ENCODE measurements at places on chromosomes 2 and 18. TPM values are rescaled to one million over a fixed set of nuclear protein-coding genes. Genes with fewer than 3 reads are reported as not detected.

GRCh38 chr2:221434142-221434541 lies 138.0 kb downstream of the EPHA4 start:
- no peak for DNase-seq

NDUFS1 gene
- polyA plus RNA-seq, result 49.8 TPM

GRCh38 chr2:32756074-32756727 lies 128.4 kb downstream of the TTC27 start:
- DNase-seq, result no peak

CERKL gene
- 5.2 TPM for polyA plus RNA-seq

DNA sequence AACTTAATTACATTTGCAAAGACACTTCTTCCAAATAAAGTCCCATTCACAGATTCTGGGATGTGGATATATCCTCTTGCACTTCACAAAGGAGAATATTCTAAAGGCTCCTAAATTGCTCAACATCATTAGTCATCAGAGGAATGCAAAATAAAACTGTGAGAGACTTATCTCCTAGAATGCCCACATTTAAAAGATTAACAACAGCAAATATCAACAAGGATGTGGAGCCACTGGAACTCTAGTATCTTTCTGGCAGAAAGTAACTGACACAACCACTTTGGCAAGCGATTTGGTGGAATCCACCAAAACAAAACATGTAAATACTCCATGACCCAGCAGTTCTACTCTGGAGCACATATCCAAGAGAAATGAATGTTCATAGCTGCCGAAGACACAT lies 4.6 kb downstream of the NEU2 start:
- DNase-seq, result peak; percentile 64

DNA sequence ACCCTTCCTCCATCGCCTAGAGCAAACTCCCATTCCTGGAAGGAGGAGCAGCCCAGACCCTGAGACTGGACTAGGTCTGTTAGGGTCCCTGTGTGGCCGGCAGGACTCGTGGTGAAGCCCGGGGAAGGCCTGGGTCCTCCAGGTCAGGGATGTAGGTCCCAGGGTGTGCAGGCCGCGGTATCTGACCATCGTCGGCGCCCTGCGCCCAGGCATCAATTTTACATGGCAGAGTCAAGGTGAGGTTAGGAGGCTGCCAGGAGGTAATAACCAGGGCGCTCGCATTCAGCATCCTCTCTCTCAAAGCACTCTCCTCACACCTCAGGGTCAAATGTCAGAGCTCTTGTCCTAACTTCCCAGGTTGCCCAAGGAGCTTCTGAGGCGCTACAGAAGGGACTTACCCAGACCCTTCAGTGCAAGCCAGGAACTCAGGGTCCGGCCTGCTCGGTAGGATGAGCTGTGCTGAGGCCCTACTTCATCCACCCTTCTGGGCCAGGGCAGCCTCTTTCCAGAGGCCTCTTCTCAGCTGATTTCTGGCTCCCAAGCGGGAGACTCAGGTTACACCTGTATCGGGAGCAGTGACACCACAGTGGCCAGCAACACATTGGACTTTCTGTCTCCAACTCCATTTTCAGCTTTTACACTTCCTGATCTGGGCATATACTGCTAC lies 628 bp downstream of the SH2D6 start:
- no peak for DNase-seq

GRCh38 chr18:69584429-69584828 lies 183.7 kb downstream of the DOK6 start:
- DNase-seq, result no peak

DNA sequence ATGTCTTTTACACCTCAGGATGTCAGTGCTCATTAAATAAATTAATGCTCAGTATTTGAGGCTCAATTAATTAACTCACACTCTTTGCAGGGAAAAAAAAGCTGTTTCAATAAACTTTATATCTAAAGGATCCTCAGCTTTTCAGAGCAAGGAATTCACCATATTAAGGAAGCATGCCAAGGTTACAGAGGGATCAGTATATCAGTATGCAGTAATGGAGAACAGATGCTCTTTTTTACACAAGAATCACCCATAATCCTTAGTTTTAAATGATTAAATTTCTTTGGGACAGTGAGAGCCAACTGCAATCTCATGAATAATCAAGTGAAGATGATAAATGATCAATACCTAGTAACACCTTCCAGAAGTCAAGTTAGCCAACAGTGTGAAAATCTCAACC lies 14.9 kb upstream of the LCT start:
- peak; percentile 5 for DNase-seq

- no peak for DNase-seq
These were observed 2.7 kb downstream of the CDCA7 start for GRCh38 chr2:173357346-173357745.

- DNase-seq, result peak; percentile 79
These were observed 925 bp downstream of the SOS1 start for GRCh38 chr2:39119732-39120520.

- DNase-seq, result peak; percentile 36
These were observed at the start of gene CERKL for GRCh38 chr2:181656450-181657291. Gene CERKL (minus strand): TSS chr2:181657105. CDS start chr2:181657006, 99 bp downstream.

MC4R gene
- polyA plus RNA-seq, result 0.14 TPM

SCN1A gene
- 0.08 TPM for polyA plus RNA-seq

PAX3 gene
- not detected for polyA plus RNA-seq
